ENCODE measurements at places on chromosomes 12 and 14.

GRCh38 chr12:103944964-103945363, 14.8 kb downstream of the HSP90B1 start:
- no peak for DNase-seq

DNA sequence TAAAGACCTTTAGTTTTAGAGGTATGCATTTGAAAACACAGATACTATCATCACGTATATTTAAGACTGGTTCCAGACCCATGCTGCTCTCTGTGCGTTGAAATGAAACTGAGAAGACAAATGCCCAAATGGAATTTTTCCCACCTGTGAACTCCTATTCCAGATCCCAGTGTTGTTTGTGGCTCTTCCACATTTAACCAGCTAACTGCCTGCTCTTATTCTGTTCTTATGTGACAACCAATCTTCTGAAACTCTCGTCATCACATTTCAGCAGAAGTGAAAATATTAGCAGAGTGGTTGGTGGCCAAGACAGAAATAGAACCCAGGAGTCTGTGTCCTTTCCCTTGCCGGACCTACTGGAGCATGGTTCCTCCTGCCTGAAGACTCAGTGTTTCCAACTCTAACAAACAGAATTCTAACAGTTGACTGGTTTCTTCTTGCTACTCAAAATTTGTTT, 460.2 kb downstream of the RAD51B start:
- DNase-seq = no peak

DNA sequence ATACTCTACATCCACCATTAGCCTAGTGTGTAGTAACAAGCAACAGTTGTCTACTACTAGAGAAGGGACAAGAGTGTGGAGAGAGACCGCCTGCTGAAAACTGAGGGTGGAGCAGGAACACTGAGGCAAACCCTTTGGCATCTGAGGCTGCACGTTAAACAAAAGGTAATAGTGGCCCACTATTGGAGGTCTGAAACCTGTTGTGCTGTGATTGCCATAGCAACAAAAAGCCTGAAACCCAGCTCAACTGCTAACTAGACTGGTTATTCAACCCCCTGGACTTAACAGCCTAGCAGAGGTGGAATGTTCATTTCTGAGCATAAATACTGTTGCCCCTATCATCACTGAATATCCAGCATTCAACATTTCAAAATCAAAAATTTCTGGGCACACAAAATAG, 43.0 kb downstream of the PPP4R4 start:
- DNase-seq = no peak

- DNase-seq = no peak
These were observed 13.8 kb downstream of the GXYLT1 start for GRCh38 chr12:42130672-42131402.

- peak; percentile 79 for DNase-seq
These were observed 559 bp upstream of the CKAP4 start for GRCh38 chr12:106248312-106248845.

- DNase-seq = peak; percentile 97
These were observed at the start of gene ALG10 for GRCh38 chr12:34022079-34022830. ALG10 (plus strand) TSS chr12:34022496; CDS start chr12:34022600, 104 bp downstream.

DNA sequence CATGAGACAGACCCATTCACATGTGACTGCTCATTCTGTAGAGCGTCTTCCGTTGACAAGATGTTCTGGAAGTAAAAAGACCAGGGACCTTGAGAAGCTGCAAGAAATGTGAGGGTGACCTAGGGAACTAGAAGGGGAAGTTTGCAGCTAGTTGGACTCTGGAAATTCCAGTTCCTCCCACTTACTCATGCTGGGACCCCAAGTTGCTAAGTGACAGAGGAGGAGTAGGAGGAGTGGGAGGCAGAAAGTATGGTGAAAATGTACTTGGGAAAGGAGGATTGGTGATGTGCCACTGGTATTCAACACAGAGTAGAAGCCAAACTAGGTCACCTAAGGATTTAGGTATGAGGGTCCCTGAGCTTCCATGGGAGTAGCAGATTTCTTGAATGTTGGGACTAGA, 132.4 kb downstream of the KCNA5 start:
- no peak for DNase-seq

- DNase-seq = no peak
These were observed 23.8 kb upstream of the CEBPE start for GRCh38 chr14:23142826-23143225.

DNA sequence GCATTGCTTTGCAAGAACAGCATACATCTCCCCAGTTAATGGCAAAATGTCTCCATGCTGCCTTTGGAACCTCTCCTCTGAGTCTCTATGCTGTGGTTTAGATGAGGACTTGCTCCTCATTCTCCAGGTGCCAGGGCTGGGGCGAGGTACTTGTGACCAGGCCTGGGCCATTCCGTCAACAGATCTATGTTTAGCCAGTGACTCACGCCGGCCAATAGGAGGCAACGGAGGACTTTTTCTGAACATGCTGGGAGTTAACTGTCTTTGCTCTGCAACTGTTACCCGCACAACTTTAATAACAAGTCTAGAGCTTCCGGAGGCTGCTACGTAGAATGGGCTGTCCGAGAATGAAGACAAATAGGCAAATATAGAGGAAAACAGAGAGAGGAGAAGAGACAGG, 214.2 kb downstream of the GLT1D1 start:
- DNase-seq = no peak

- DNase-seq = no peak
These were observed 67.6 kb downstream of the NOC4L start for GRCh38 chr12:132211816-132212215.

- DNase-seq = peak; percentile 3
These were observed 380.1 kb downstream of the ALG10 start for GRCh38 chr12:34402228-34402898.

DNA sequence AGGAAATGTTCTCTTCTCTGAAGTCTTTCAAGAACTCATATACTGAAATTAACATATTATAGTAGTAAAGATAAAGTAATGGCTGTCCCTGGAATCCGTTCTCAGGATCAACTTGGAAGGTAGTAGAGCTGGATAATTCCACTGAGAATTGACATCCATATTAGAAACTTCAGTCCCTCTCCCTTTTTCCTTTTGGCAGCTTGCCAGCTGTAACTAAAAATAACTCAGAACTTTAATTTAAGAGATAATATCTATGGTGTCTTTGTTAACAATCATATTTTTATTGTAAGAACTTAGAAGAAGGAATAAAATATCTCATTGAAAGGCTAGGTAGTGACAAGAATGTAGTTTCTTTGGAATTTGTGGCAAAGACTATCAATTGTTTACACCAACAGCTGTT, 61.4 kb upstream of the PLEKHA5 start:
- no peak for DNase-seq

GRCh38 chr14:97177016-97177415, 379.8 kb downstream of the VRK1 start:
- no peak for DNase-seq

GRCh38 chr12:92056290-92056689, 89.4 kb downstream of the BTG1 start:
- DNase-seq = no peak

DNA sequence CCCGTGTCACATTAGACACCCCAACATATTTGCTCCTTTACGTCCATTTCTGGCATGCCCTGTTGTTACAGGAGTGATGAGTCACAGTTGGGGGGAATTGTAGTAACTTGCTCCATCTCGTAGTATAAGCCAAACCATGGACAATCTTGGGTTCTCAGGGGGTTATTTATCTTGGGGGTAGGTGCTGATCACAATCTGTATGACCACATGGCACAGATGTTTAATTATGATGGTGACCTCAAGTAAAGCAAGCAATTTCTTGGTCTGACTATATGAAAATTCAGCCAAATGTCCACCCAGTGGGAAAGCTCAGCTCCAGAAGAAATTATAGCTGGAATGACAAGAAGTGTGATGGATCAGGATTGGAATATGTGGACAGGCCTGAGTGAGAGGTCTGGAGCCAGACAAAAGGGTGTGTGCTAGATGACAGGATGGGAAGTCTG, 32.1 kb upstream of the STON2 start:
- no peak for DNase-seq

DNA sequence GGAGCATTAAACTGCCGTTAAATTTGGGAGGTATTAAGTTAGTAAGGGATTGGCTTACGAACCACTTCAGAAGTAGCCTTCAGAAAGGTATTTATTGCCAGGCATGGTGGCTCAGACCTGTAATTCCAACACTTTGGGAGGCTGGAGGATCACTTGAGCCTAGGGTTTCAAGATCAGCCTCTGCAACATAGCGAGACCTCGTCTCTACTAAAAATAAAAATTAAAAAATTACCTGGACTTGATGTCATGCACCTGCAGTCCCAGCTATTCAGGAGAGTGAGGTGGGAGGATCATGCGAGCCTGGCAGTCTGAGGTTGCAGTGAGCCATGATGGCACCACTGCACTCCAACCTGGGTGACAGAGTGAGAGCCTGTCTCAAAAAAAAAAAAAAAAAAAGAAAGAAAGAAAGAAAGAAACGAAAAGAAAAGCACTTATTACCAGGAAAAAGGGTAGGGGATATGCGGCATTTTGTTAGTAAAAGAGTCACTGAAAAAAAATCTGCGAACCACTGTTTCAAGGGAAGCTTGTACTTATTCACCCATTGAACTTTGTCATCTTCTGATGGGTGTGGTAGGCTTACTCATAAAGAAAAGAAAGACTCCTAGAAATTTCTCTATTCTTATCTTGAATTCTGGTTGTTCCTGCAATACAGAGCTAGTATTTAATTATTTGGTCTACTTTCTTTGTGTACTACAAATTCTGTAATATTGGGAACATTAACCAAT, 33.6 kb upstream of the PLEKHA5 start:
- no peak for DNase-seq

DNA sequence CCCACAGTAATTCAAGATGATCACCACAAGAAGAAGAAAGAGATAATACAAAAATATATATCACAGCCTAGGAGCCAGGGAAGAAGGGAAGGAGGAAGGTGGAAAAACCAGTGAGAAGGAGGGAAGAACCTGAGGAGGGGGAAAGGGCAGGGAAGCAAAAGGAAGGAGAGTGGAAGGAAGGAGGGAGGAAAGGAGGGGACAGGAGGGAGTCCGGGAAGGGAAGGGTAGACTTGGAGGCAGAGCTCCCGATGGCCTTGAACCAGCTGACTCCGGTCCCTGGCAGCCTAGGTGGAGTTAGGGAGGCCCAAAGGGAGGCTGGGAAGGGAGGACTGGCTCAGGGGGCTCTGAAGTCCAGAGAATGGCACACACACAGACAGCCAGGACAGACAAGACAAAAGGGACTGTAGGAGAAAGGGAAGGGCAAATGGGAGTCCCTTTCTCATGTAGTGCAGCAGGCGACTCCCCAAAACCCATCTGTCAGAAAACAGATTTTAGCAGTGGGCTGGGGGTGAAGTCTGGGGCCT, 4.7 kb upstream of the ZNF384 start:
- DNase-seq = no peak

DNA sequence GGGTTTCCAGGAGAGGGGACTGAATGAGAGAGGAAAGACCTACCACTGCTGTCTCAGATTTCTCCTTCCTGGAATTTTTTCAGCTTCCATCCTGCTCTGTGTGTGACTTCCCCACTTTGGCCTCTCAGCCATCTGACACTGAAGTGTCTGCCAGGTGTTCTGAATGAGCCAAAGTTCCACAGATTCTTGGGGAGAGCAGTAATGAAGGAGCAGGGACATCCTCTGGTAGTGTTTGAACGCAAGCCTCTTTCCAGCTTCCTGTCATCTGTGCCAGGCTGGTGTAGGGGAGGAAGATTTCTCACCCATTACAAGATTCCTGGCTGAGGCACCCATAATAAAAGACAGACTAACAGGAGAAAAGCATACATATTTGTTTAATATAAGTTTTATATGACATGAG, 141.7 kb upstream of the NRXN3 start:
- DNase-seq = no peak

DNA sequence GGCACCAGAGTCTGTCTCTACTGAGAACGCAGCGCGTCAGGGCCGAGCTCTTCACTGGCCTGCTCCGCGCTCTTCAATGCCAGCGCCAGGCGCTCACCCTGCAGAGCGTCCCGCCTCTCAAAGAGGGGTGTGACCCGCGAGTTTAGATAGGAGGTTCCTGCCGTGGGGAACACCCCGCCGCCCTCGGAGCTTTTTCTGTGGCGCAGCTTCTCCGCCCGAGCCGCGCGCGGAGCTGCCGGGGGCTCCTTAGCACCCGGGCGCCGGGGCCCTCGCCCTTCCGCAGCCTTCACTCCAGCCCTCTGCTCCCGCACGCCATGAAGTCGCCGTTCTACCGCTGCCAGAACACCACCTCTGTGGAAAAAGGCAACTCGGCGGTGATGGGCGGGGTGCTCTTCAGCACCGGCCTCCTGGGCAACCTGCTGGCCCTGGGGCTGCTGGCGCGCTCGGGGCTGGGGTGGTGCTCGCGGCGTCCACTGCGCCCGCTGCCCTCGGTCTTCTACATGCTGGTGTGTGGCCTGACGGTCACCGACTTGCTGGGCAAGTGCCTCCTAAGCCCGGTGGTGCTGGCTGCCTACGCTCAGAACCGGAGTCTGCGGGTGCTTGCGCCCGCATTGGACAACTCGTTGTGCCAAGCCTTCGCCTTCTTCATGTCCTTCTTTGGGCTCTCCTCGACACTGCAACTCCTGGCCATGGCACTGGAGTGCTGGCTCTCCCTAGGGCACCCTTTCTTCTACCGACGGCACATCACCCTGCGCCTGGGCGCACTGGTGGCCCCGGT, at the start of gene PTGDR:
TSS of gene PTGDR (plus strand) at position 198 of the 778 bp plus-strand sequence. CDS start at position 315, 117 bp downstream.
- DNase-seq = peak; percentile 53

DNA sequence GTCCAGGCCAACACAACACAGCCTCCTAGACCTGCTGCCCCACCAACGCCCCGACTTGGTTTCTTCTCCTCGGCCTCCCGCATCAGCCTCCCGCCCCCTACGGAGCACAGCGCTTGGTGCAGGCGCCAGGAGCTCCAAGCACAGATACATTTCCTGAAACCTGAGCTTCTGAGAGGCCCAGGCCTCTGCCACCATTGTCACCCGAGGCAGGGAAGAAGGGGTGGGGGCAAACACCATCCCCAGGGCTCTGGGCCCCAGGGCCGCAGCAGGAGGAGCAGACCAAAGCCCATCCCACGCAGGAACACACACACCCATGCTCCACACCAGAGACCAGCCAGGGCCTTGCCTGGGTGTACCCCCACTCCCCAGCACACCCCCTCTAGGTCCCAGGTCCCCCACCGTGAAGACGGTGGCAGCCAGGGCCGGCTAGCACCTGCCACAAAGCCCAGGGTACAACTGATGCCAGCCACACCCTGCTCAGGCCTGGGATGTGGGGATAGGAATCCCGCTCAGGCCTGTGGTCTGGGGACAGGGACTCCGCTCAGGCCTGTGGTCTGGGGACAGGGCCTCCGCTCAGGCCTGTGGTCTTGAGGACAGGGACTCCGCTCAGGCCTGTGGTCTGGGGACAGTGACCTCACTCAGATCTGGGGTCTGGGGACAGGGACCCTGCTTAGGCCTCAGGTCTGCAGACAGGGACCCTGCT, 5.4 kb downstream of the JAG2 start:
- DNase-seq = no peak

DNA sequence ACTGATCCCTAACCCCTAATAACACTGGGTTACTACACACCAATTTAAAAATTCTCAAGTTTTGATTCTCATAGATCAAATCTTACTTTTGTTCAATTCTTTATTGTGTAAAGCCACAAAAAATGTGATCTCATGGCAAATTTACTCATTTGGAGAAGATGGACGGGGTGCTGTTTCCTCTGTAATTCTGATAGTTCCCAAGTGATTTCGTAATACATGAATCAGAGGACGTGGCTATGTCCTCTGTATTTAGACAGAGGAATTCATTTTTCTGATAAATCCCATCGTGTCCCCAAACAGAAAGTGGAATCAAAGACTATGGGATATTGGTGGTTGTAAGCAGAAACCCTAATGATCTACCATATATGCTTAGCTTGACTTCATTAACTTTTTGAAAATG, 76.6 kb upstream of the GNG2 start:
- DNase-seq = no peak

GRCh38 chr12:111436266-111436665, 30.5 kb downstream of the SH2B3 start:
- no peak for DNase-seq
